ENCODE measurements at places on chromosomes 7 and 10.

- no peak for DNase-seq
Measured at GRCh38 chr10:21694631-21695030, 160.6 kb downstream of the MLLT10 start.

DNA sequence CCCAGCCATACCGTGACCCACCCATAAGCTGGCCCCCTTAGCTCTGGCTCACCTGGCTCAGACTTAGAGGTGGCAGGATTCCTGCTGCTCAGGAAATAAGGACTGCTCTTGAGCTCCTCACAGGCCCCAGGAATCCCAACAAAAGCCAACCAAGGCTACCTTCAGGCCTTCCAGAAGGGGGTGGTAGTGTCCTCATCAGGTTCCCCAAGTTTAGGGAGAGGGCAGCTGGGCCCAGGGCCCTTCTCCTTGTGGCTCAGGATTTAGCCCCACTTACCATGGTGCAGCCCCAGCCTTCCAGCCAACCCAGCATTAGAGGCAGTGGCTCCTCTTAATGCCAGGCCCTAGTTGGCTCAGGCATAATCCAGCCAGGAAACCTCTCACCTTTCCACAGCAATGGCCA is 23.5 kb downstream of the NPFFR1 start:
- DNase-seq, result no peak

DNA sequence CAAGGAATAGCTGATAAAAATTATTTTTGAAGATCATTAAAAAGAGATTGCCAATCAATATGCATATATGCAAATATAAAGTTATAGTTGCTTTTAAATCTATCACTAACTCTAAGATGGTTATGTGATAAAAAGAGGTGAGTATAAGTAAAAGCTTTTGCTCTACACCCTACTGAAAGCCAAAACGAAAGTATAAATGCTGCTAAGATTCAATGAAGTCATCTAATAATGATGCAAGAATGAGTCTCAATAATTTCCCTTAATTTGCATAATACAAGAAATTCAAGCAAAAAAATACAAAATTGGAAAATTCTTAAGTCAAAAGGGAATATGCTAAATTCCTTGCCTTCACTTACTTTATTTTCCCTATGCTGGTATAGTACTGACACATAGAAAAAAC is 75.2 kb downstream of the WAPL start:
- no peak for DNase-seq

GRCh38 chr7:81715984-81716588 is 53.8 kb downstream of the HGF start:
- DNase-seq, result no peak

DNA sequence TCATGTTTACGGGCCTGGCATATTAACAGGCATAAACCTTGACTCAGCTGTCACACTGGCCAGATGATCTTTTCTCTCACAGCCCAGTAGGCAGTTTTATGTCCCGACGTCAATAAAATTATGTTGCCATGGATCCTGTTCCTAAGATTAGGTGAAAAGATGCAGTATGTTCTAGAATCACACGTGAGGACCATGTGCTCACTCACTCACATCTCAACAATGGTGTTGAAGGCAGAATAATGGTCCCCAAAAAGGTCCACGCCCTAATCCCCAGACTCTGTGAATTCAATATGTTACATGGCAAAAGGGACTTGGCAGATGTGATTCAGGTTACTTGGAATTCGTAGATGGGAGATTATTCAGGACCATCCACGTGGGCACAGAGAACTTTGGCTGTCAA is 3.5 kb downstream of the DOCK1 start:
- no peak for DNase-seq

GRCh38 chr10:120803972-120804371 is 47.2 kb upstream of the WDR11 start:
- no peak for DNase-seq
